ENCODE measurements at places on chromosomes 7 and 10. TPM values are rescaled to one million over a fixed set of nuclear protein-coding genes. Genes with fewer than 3 reads are reported as not detected.

Gene EN2
- not detected for total RNA-seq

DNA sequence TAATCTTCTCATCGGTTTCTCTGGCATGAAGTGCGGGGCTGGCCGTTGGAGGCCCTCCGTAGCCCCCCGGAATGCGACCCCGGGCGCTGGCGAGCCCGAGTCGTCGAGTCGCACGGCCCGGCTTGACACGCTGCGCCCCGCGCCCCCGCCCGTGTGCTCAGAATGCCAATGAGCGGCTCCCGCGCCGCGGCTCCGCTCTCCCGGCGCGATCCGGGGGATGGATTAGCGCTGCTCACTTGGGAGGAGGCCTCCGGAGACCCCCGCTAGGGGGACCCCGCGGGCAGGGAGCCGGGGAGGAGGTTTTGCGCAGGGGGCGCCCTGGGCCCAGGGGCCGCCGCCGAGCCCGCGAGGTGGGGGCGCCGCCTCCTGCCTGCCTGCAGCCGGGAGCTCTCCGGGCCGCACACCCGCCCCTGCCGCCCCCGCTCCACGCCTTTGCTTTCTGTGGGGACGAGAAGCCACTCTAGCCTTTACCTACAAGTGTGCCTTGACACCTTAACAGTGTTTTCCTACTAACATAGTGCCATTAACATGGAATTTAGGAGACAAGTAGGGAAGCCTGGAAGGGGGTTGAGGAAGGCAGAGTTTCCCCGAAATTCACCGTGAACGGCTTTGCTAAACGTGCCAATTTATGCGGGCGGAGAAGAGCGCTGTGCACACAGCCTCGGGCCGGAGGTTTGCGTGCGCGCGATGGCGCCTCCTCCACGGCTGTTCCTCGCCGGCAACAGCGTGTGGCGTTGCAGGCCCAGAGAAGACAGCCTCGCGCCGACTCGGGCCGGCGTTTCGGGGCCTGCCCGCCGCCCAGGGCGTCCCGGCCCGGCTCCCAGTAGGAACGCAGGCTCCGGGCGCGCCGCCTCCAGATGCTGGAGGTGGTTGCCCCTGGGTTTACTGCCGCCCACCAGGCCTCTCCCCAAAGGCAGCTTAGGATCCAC, 7.1 kb downstream of the SHH start:
- DNase-seq = no peak

DNA sequence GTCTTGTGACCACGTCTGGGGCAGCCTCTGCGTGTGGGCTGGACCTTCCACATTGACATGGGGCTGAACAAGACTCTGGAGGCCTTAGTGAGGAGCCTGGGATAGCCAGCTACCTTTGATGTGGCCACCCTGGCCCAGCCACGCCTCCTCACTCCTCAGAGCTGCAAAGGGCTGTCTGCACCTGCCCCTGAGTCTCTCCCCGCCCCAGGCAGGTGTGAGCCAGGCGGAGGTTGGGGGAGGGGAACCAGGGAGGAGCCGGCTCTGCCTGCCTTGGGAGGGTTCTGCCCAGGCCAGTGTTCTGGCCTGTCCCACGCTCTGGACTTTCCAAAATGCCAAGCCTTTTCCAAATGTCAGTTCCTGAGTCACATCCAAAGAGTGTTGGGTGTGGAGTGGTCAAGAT, 72.2 kb downstream of the GTF2IRD1 start:
- peak; percentile 81 for DNase-seq

Gene TMEM60
- total RNA-seq = 6.2 TPM

- no peak for DNase-seq
These were observed 24.7 kb downstream of the LSMEM1 start for GRCh38 chr7:112505495-112505894.

DNA sequence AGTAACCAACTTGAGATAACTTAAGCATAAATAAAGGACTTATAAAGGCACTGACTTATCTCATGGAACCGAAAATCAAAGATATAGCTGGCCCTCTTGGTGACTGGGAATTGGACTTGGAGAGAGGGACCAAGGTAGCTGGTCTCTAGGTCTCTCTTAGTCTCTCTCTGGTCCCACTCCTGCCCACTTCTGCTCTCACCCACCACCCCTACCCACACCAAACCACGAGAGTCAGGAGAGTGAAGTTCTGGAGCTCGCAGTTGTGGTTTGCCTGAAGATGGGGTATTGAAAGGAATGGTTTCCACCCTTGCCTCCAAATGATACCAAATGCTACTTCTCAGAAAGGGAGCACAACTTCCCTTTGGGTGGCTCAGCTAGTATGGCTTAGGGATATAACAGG, 216.3 kb downstream of the LRMDA start:
- no peak for DNase-seq

- DNase-seq = peak; percentile 80
These were observed 594 bp downstream of the ZNF503 start for GRCh38 chr10:75400771-75401568.

DNA sequence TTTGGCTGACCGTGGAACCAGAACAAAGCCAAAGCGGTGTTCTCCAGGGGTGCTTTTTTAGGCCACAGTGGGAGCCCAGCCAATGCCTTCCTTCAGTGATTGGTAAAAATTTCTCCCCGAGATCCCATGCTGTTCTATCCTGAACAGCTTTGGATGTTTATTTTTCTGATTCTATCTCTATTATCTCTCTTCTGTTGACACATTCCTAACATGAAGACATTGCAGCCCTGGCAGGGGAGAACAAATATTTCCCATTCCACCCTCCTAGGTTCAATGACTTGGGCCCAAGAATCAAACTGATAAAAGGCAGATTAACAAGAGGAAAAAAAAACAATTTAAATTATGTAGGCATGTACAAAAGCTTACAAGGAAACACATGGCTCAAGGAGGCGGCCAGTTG, 162.7 kb downstream of the PFKFB3 start:
- no peak for DNase-seq

- DNase-seq = peak; percentile 86
These were observed 25.8 kb downstream of the AKR1E2 start for GRCh38 chr10:4851846-4852245.

Gene SLC26A4
- 1.0 TPM for total RNA-seq
